ENCODE measurements at places on chromosomes 11 and 22.

GRCh38 chr11:409008-409599 is 5.7 kb downstream of the SIGIRR start:
- no peak for DNase-seq

GRCh38 chr11:62882788-62883501 is 2.2 kb downstream of the SLC3A2 start:
- DNase-seq = no peak

DNA sequence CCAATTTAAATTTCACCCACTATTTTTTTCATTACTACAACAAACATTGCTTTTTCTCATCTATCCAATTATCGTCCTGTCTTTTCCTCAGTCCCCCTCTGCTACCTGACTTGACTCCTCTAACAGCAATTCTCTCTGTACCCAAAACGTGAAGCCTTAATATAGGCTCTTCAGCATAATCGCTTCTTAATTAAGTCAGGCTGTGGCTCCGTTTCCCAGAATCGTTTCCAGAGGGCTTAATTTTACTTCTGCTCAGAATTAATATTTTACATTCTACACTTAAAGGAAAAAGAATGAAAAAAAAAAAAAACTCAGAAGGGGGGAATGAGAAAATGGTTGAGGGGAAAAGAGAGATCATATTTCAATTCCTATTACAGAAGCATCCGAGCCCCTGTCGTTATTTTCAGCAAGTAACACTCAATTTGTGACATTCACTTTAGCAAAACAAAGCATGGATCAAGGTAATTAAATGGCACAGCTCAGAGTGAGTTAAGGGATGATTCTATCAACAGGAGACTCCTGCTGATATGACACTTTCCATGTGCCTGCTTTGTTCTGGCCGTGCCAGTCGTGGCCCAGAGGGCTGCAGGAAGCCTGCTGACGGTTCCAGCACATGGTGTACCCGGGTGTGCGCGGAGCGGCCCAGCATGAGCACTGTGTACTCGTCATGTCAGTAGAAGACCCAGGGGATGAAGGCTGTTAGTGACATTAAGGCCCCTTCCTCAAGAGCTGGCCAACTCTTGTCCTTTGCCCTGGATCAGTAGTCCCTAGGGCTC is 272.5 kb downstream of the NTM start:
- no peak for DNase-seq

- DNase-seq = no peak
Observed at GRCh38 chr11:3166268-3167142, 1.4 kb upstream of the OSBPL5 start.

- DNase-seq = no peak
Observed at GRCh38 chr11:33178443-33179180, 17.3 kb upstream of the CSTF3 start.

DNA sequence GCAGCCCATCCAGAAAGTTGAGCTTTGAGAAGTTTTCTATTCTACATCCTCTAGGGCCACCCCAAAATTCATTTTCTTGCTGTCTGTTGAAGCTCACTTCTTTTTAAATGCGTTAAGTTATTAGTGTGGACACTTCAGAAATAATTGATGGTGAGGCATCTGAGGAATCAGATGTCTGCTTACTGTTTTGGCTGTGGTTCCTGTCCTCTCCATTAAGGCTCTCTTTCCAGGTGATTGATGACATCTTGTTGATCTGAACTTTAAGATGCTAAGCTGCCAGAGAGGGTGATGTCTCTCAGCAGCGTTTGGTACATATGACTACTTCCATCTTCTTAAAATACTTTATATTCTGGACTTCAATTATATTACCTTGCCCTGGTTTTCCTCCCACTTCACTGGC is 45.2 kb downstream of the FAT3 start:
- no peak for DNase-seq

DNA sequence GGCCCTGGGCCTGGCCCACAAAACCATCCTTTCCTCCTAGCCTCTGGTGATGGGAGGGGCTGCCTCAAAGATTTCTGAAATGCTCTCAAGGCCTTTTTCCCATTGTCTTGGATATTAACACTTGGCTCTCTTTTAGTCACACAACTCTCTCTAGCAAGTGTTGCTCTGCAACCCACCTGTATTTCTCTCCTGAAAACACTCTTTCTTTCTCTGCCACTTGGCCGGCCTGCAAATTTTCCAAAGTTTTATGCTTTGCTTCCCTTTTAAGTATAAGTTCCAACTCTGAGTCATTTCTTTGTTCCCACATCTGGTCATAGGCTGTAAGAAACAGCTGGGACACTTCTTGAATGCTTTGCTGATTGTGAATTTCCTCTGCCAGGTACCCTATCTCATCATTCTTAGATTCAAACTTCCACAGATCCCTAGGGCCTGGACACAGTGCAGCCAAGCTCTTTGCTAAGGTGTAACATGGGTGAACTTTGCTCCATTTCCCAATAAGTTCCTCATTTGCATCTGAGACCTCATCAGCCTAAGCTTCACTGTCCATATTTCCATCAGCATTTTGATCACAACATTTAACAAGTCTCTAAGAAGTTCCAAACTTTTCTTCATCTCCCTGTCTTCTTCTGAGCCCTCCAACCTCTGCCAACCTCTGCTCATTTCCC is 93.8 kb downstream of the TRIM29 start:
- DNase-seq = no peak

GRCh38 chr22:42294034-42294985 is 23.9 kb upstream of the TCF20 start:
- no peak for DNase-seq

GRCh38 chr22:27041745-27042310 is 384.4 kb downstream of the MIAT start:
- no peak for DNase-seq

- no peak for DNase-seq
Observed at GRCh38 chr11:13008061-13008435, 1.1 kb upstream of the RASSF10 start.

GRCh38 chr11:8372641-8373381 is 109.1 kb upstream of the LMO1 start:
- DNase-seq = no peak

DNA sequence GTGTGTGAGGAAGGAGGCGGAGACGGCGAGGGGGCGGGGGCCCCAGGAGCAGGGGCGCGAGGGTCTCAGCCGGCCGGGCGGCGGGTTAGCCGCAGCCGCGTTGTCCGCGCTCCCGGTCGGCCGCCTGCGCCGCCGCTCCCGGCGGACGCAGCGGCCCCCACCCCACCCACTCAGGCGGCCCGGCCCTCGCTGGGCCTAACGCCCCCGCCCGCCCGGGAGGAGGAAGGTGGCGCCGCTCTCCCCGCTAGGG is at the start of gene FCHSD2:
Gene FCHSD2 (minus strand): TSS at position 191 of the 250 bp plus-strand sequence. CDS start 441 bp downstream, outside the sequence.
- DNase-seq = no peak

DNA sequence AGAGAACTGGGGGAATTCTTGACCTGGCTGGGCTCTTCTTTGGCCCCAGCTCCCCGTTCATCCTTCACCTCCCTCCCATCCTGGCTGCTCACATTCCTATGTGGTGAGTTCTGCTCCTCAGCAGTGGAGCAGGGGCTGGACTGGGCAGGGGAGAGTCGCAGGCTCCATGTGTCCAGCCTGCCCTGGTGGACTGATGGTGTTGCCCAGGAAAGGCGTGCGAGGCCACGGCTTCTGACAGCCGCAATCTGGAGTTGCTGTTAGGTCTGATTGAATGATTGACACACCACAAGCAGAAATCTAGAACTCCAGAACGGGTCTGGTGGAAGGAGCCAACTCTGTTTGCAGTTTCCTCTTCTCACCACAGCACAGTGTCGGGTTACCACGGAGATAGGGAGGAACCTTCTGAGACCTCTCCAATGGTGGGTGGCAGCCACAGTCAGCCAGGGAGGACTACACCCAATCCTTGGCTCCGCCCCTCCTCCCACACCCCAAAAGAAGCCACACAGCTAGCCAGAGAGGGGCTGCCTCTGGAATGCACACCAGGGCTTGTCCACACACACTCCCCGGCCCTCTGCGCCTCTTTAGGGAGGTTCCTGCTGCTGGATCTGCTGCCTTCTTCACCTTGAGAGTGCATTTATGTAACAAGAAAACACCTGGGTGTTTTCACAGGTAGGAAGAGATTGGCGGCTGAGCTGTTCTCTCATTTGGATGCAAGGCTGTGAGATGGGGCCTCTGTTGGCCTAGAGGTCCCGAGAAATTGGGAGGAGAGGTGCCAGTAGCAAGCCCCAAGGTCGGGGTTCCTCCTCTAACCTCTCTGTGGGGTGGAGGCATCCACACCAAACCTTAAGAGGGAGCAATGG is 56.4 kb upstream of the CD44 start:
- DNase-seq = no peak

DNA sequence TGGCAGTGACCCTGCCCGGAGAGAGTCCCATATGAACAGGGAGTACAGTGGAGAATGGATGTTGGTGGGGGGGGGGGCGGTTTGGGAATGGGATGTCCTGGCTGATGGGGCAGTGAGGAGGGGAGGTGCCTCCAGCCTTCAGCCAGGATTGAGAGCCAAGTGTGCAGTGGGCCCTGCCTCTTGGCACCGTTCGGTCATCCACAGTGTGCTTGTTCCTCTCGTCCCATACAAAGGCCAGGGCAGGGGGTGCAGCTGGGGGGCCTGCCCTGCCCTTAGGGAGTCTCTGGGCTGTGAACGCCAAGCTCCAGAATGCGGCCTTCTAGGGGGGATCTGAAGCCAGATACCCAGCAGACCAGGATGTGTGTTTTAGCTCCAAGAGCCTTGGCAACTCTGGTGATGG is 34.0 kb downstream of the KCNC1 start:
- DNase-seq = no peak

- DNase-seq = no peak
Observed at GRCh38 chr11:121420398-121420797, 31.7 kb upstream of the SORL1 start.

GRCh38 chr11:2149864-2150847 is 10.9 kb downstream of the INS start:
- DNase-seq = no peak

GRCh38 chr11:108853864-108854263 is 189.0 kb downstream of the DDX10 start:
- DNase-seq = no peak

DNA sequence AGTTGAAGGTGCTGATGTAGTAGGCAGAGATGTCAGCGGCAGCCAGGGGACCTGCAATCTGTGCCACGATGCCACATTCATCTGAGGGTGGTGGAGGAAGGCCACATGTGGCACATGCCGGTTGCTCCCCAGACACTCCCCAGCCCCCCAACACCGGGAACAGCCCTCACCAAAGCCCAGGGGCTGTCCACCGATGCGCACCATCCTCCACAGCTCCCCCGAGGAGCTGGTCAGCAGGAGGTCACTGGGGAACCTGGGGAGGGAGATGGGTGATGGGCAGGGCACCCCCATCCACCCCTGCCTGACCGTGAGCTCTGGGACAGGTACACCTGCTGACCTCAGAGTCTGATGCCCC is 3.5 kb downstream of the CASTOR1 start:
- DNase-seq = no peak

DNA sequence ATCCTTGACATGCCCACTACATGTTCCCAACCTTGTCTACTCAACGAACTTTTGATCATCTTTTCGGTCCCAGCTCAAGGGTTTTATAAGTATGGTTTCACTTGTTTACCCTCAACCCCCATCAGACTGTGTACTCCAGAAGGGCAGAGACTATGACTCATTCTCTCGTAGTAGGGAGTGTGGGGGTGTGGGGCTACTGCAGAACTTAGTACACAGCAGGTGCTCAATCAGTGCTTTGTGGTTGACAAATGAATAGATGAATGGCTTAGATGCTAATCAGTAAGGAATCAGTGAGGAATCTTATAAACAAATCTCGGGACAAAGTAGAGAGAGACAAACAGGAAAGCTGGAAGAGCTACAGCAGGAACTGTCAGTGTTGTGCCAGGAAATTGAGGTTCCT is 151.7 kb upstream of the PLET1 start:
- DNase-seq = no peak

GRCh38 chr11:12088047-12088481 is 22.3 kb upstream of the MICAL2 start:
- no peak for DNase-seq

GRCh38 chr11:19698493-19699292 is 13.9 kb upstream of the NAV2 start:
- no peak for DNase-seq

GRCh38 chr11:3090096-3090901 is 33.1 kb upstream of the CARS1 start:
- no peak for DNase-seq

DNA sequence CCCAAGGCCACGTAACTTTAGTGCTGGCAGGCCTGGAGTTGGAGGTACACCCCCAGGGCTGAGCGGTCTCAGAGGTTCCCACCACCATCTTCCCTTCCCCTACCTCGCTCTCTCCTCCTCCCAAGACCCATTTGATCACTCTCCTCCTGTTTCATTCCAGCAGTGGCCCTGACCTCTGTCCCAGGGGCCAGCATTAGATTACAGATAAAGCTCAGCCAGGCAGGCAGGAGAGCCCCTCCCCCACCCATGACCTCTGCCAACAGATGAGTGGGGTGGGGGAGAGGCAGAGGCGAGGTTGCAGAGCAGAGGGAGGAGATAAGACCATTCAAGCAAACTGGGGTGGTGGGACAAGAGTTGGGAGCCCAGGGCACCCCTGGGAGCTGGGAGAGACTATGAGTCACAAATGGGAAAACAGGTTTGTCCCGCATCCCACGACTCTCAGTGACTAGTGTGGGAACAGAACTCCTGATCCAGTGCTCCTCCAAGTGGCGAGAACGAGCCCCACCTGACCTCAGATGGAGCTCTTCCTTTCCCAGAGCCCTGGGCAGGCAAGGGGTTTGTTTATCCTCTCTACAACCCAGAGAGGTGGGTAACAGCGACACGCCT is 367.9 kb downstream of the MN1 start:
- DNase-seq = no peak

- DNase-seq = no peak
Observed at GRCh38 chr11:119666061-119666460, 62.9 kb downstream of the NECTIN1 start.

DNA sequence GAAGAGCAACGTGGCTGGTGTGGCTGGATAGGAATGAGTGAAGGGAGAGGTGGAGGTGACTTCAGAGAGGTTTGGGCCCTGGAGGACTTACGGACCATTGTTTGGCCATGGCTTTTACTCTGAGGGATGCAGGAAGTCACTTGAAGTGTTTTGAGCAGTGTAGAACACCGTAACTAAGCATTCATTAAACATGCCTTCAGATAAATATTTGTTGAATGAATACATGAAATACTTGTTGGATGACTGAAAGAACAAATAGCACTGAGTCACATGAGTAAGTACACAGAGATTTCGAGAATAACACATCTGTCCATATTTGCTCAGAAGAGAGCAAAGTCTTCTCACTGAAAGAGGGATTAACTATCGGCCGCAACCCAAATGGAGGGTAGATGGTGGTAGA is 182.7 kb upstream of the SNX19 start:
- DNase-seq = no peak

DNA sequence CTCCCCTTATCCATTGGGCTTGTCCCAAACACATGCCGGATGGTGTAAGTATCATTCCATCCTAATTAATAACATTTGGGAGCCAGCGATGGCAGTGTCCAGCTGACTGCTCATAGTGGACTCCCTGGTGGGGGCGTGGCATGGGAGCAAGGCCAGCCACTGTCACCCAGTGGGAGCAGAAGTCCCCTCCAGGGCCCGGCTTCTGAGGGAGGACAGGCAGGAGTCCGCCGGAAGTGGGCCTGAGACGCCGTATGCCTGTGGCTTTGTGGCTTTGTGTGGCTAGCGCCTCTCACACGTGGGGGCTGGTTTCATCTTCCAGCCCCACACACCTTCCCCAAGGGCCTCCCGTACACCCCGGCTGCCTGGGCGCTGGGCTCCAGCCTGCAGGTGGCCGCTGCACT is 124.5 kb downstream of the KCNQ1 start:
- no peak for DNase-seq

GRCh38 chr11:65778901-65779668 is 1.7 kb downstream of the AP5B1 start:
- DNase-seq = no peak
